NCI-H524 (cell line): ENCODE measurements at places on chromosomes 16 and 17.

DNA sequence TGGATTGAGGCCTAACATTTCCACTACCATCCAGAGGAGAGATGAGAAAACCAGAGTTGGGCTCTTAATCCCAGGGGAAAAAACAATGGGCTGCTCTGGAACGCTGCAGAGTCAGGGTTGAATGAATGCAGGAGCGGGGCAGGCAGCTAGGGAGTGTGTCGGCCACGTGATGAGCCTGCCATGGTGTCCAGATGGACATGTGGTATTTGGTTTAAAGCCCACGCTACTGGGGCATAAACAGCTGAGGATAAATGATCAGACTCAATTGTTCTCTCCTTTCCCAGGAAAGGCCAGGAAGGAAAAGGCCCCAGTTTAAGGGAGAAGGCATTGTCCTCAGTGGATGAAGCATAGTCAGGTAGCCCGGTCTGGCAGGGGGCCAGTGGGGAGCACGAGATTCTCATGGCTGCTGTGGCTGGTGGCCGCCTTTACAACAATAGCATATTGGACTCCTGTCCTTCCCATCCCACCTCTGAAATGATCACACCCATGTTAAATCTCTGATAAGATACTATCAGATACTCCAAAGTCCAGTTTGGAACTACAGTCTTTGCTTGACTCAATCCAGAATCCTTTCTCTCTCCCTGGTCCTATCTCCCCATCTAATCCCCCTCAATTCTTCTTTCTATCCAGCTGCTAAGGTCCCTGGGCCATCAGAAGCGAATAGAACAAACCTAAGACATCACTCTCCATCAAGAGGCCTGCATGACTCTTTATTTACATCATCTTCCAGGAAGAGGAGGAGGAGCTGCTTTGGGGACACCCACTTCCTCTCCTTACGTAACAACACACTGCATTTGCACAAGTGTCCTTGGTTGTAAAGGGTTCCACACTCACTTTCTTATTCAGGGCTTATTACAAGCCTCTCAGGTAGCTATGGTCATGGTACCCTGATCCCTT lies 20.4 kb downstream of the CA4 start:
- DNase-seq = no peak

DNA sequence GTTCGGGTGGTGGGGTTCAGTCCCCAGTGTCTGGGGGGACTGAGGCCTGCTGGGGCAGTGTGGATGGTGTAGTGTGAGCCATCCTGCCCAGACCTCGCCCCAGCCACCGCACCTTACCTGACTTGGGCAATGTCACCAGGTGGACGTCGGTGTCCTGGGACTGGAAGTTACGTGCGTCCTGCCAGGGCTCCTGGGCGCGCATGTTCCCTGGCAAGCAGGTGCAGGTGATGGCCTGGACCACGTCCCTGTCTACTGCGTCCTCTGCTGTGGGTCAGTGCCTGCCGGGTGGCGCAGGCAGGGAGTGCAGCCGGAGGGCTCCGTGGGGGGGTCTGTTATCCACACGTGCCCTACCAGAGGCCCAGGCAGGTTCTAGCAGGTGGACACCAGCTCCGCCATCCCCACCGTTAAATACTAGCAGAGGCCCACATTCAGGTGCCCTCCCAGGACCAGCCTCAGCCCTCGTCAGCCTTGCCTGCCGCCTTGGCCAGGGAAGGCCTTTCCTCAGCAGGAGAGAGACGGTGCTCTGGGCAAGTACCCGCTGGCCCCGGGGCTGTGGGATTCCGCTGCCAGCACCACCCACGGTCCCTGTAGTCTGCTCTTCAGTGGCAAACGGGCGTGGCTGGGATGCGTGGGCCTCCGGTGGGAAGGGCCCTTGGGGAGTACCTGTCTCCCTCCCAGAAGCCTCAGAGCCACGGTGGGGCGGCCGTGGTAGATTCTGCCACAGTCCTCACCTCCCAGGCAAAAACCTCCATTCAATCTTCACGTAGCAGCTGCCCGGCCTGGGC lies 8.1 kb upstream of the DPEP1 start:
- no peak for DNase-seq

GRCh38 chr16:82567175-82567574 lies 59.6 kb upstream of the CDH13 start:
- no peak for DNase-seq

DNA sequence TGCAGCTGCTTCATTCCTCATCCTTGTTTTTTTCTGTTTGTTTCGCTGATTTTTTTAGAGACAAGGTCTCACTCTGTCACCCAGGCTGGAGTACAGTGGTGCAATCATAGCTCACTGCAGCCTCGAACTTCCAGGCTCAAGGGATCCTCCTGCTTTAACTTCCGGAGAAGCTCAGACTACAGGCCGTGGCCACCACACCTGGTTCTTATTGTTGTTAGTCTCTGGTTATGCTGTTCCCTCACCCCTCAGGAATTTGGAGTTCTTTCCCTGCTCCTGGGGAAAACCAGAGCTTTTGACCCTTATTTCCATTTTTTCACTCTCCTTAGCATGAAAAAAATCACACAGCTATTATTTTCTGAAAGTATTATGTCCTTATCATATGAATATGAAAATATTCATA lies 1.8 kb downstream of the ODF4 start:
- no peak for DNase-seq

GRCh38 chr17:34843682-34844081 lies 117.6 kb downstream of the CCT6B start:
- DNase-seq = no peak

- DNase-seq = no peak
Observed at GRCh38 chr16:85144026-85144915, 32.0 kb upstream of the CIBAR2 start.

- DNase-seq = peak; percentile 95
Observed at GRCh38 chr17:34639706-34640425, 60.5 kb downstream of the TMEM132E start.

DNA sequence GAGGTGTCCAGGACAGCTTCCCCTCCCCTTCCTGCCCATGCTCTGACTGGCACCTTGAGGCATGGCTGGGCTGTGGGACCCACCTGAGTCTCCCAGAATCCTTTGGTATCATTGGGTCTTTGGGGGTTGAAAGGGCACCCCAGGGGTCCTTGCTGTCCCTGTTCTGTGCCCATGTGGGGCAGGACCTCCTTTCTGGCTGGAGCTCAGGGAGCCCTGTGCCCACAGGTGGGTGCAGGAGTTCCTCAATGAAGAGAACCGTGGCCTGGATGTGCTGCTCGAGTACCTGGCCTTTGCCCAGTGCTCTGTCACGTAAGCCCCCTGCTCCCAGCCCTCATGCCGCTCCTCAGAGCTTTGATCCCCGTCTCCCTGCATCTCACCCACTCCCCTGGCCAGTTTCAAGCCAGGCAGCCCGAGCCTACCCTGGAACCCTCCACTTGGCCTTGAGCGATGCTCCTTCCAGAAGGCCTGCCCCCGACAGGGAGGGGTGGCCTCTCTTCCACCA lies 11.8 kb downstream of the FMNL1 start:
- DNase-seq = no peak

DNA sequence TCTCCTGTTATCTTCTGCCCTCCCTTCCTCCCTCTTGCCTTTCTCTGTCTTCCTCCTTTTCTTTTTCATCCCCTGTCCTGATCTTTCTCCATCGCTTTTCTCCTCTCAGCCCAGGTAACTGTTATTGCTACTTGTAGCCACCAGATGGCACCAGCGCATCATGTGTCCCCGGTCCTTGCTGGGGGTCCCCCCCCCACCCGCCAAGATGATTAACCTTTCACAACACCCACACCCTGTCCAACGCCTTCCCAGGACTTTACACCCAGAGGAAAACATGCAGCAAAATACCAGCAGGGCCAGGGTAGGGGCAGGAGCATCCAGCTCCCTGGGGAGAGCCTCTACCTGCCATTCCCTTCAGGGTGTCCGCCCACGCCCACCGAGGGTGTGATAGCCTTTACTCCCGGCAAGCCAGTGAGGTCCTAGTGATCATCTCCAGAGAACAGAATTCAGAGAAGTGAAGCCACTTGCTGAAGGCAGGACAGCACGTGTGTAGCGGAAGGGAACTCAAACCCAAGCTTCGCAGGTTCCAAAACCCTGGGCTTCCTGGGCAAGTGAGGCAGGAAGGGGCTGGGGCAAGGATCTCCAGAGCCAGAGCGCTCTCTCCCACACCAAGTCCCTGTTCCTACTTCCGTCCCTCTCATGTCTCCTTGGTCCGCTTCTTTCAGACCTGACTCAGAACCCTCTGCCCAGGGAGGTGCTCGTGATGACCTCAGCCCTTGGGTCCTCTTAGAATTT lies 13.4 kb upstream of the TAC4 start:
- peak; percentile 16 for DNase-seq

DNA sequence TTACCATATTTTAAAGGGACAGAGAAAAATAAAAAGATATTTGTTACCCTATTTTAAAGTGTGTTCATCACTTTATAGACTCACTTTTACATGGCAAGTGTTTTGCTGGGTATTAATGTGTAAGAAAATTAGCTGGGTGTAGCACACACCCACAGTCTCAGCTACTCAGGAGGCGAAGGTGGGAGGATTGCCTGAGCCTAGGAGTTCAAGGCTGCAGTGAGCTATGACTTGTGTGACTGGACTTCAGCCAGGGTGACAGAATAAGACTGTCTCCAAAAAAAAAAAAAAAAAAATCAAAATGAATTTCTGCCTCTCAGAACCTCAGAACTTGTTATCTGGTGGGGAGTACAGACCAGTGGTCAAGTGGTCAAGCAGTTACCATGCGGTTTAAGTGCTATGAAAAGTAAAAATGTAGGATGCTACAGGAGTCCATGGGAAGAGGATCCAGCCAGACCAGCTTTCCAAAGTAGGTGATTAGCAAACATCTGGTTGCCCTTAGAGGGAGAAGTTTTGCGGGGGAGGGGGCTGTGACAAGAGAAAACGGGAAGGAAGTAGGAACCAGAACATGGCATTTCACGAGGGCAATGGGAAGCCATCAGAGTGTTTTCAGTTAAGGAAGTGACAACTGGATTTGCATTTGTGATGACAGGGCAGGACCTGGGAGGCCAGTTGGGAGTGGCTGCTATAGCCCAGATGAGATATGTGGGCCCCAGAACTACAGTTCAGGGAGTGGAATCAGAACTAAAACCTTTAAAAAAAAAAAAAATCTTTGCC lies 13.9 kb downstream of the CNEP1R1 start:
- DNase-seq = no peak

DNA sequence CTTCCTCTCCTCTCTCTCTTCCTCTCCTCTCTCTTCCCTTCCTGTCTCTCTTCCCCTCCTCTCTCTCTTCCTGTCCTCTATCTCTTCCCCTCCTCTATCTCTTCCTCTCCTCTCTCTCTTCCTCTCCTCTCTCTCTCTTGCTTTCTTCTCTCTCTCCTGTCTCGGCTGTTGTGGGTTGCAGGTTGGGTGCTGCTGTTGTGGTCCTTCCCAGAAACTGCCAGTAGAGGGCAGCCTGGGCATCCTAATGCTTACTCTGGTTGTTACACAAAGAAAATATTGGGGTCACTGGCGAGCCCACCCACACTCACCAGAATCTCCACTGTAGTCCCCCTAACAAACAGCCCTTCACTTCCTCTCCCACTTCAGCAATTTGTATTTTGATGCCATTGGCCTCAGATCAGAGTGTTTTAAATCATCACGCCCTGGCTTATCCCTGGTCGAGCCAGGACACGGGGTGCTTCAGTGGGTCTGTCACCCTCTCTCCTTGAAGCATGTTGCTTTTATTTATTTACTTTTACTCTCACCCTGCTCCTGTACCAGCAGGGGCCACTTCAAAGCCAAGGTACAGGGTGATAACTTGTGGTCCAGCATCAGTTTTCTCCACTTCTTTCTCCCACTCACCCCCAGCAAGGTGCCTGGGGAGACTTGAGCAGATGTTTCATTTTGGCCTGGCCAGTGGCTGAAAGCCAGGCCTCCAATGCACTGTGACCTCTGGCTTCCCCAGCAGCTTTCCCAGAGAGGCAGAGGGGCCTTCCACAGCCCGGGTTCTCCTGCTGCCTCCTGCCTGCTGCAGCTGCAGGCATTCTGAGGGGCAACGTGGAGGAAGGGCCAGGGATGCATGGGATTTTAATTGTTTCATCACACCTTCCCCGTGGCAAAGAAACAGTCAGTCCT lies 4.7 kb upstream of the MMP15 start:
- no peak for DNase-seq

DNA sequence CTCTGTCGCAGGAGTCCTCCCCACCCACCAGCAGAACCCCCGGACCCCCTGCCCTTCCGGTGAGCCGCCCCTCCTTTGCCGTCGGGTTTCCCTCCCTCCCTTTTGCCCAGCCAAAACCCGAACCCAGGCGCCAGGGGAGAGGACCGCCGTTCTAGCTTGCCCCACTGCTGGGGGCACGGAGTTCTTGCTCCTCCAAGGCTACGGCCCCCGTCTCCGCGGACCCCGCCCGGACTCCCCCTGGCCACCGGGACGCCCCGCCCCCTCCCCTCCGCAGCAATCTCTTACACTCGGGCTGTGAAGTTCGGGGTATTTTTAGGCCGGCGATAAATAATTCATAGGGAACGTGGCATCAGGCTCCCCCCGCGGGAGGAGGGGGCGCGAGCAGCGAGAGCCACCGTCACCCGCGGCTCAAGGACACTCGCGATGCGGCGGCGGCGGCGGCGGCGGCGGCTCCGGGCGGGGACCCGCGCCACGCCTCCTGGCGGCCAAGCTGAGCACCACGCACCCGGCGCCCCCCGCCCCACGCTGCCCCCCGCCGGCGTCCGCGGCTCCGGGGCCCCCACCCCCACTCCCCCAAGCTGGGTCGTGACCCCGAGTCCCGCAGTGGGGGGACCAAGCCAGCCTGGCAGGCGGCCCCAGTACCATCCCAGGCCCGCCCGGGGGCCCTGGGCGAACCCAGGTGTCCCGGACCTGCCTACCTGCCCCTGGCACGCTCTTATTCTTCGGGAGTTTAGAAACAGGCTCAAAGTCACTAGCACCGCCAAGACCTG lies at the start of gene GRIN2C:
Gene GRIN2C, minus strand, starts transcription at position 427 of the 770 bp plus-strand sequence. CDS start 4,793 bp downstream, outside the sequence.
- DNase-seq = peak; percentile 42

DNA sequence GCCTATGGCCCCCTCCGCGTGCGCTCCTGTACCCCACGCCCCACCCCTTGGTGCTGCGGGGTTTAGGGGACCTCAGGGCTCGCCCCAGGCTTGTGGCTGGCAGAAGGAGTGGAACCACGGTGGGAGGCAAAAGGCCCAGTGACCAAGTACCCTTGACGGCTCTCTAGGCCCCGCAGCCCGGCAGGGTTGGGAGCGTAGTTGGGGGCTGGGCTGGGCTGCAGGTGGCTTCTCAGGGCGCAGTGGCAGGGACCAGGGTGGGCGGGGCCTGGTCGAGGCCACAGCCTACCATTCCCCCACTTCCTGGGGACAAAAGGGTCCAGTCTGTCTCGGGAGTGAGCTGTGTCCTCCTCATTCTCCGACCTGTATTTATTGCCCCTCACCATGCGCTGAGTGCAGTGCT lies 124.9 kb downstream of the RBFOX3 start:
- DNase-seq = peak; percentile 82

- no peak for DNase-seq
Observed at GRCh38 chr16:85689285-85689949, 663 bp upstream of the GINS2 start.
